ENCODE measurements at places on chromosomes 1 and 21.

GRCh38 chr1:115757856-115758255 is 10.7 kb downstream of the CASQ2 start:
- DNase-seq, result no peak

GRCh38 chr1:48644905-48645605 is 131.6 kb downstream of the BEND5 start:
- no peak for DNase-seq

DNA sequence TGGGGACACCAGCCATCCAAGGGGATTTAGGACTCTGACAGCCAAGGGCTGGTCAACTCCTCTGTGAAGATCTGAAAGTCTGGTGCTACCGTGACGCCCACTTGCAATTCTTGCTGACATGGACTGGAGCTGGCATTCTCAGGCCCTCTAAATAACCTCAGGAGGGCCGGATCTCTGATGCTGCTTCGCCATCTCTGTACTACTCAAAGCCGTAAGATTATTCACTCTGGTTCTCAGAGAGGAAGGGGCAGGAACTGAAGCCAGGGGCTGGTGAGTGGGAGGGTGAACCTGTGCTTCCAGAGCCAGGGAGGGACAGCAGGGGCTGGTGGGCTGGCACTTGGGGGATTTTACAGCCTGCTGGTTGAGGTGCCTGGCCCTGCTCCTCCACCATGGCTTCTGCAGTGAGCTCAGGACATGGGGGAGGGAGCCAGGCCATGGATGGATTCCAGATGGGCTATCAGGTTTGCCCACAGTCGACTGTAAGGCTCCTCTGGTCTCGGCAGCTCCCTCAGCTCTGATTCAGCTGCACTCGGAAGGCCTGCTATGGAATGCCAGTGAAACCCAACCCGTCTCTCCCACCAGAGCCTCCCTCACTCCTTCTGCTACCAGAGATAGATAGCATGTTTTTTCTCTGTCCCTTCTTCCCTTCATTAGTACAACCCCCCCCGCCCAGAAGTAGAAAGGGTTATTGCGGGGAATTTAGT is 84.5 kb downstream of the PLXNA2 start:
- no peak for DNase-seq

DNA sequence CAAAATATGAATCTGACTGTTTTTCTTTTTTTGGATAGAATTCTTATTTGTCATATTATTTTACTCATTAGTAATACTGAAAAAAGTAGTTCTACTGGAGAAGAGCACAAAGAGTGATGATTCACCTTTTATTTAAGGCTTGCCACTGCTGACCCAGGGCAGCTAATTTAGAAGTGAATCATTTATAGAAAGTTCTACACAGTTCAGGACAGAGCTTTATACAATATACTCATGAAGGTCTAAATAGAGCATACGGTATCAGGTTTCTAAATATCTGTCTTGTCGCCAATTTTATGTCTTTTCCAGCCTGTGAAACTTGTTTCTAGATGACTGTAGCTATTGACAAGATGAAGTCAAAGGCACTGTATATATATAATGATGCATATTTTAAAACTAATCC is 25.0 kb downstream of the GIPC2 start:
- DNase-seq, result no peak

- no peak for DNase-seq
Measured at GRCh38 chr1:244868484-244869363, 4.4 kb upstream of the HNRNPU start.
